ENCODE measurements at places on chromosomes 7 and 10.
A peak's percentile ranks its signal among the peaks of the same experiment; 100 is the strongest.

DNA sequence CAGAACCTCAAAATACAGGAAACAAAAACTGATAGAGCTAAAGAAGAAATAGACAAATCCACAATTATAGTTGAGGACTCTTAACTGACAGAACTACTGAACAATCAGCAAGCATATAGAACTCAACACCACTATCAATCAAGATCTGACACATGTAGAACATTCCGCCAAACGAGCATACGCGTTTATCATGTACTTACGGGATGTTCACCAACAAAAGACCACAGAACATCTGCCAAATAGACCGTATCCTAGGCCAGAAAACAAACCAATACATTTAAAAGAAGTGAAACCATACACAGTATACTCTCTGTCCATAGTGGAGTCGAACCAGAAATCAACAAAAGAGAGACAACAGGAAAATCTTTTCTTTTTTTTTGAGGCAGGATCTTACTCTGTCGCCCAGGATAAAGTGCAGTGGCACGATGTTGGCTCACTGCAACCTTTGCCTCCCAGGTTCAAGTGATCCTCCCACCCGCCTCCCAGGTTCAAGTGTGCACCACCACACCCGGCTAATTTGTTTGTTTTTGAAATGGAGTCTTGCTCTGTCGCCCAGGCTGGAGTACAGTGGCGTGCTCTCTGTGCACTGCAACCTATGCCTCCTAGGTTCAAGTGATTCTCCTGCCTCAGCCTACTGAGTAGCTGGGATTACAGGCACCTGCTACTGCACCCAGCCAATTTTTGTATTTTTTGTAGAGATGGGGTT, 5.1 kb downstream of the GNA12 start:
- H3K4me3 ChIP-seq = no peak overlapping the region
- peaks cover 70% of the 10 kb centered on the region for H3K4me1 ChIP-seq
- peaks cover 25% of the 10 kb centered on the region for H3K36me3 ChIP-seq
- H3K27me3 ChIP-seq = no peaks in the 10 kb centered on the region
- DNase-seq = no peak
- H3K27ac ChIP-seq = no peak overlapping the region

DNA sequence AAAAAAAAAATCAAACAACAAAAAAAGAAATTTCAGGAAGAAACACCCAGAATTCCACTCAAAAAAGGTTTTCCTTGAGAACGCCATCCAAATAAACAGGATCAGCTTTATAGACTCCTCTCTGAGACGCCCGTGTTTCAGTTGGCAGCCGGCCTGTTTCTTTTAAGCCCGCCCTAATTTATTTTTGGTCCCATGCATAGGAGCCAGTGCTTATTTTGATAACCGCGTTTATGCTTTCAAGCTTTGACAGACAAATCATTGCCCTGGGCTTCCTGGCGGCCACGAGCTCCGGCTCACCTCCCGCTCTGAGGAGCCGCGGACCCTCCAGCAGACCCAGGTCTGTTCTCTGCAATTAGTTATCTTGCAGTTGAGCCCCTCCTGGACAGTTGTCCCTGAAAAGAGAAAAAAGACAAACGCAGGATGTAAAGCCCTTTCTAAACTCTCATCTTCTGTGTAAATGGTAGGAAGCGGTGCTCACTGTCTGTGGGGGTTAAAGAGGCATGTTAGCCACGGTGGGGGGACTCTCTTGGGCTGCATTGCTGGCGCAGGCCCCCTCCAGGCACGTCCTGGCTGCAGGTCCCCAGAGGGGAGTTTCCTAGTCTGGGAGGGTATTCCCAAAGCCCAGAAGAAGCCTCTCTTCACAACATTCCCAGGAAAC, 22.2 kb upstream of the UNCX start:
- DNase-seq = no peak
- no peaks in the 10 kb centered on the region for H3K4me1 ChIP-seq

DNA sequence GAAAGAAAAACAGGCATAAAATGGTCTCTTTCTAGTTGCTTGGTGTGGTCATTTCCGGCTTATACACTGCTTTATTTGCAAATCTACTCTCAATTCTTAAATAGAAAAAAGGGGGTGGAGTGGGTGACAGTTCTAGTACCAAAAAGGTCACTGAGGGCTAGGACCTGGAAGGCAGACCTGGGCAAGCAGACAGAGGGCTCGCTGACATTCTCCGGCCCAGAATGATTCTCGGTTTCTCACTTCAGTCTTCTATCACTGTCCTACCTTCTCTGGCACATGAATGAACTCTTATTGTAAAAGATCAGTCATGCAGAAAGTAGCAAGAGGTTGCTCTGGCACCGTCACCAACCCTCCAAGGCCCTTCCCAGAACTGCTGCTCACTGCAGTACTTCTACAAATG, 54.0 kb downstream of the MALSU1 start:
- peaks cover 48% of the 10 kb centered on the region for H3K4me1 ChIP-seq
- no peak overlapping the region for H3K4me3 ChIP-seq
- H3K27me3 ChIP-seq = peaks cover 40% of the 10 kb centered on the region
- H3K27ac ChIP-seq = no peak overlapping the region
- no peaks in the 10 kb centered on the region for H3K36me3 ChIP-seq

DNA sequence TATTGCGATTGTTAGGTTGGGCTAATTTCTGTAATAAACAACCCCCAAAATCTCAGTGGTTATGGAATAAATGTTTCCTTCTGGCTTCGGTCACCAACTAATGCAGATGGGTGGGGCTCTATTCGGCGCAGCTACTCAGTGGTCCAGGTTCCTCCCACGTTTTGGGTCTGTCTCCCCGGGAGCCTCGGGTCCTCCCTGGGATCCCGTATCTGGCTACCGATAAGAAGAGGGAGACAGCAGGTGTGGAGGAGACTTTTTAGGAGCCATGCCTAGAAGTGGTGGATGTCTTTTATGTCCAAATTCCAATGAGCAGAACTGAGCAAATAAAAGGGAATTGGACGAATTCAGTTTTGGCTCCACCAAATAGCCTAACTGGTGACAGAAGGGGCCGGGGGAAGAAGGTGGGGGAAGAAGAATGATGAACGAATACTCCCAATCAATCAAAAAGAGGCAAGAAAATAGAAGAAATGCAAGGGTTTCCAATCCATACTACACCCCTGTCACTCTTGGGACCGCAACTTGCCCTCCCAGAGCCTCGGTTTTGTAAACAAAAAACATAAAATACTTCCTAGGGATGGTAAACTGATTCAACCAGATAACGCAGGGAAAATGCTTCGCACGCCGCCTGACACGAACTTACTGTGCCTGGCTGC, 498 bp upstream of the C10orf53 start:
- H3K27me3 ChIP-seq = peaks cover 60% of the 10 kb centered on the region
- peaks cover 4% of the 10 kb centered on the region for H3K36me3 ChIP-seq
- H3K27ac ChIP-seq = no peak overlapping the region
- DNase-seq = no peak
- H3K4me3 ChIP-seq = peak overlapping the region; percentile 1
- H3K4me1 ChIP-seq = no peaks in the 10 kb centered on the region
